ENCODE measurements at places on chromosomes 2 and 18.

- no peak for DNase-seq
Measured at GRCh38 chr2:205990104-205990503, 95.9 kb downstream of the INO80D start.

DNA sequence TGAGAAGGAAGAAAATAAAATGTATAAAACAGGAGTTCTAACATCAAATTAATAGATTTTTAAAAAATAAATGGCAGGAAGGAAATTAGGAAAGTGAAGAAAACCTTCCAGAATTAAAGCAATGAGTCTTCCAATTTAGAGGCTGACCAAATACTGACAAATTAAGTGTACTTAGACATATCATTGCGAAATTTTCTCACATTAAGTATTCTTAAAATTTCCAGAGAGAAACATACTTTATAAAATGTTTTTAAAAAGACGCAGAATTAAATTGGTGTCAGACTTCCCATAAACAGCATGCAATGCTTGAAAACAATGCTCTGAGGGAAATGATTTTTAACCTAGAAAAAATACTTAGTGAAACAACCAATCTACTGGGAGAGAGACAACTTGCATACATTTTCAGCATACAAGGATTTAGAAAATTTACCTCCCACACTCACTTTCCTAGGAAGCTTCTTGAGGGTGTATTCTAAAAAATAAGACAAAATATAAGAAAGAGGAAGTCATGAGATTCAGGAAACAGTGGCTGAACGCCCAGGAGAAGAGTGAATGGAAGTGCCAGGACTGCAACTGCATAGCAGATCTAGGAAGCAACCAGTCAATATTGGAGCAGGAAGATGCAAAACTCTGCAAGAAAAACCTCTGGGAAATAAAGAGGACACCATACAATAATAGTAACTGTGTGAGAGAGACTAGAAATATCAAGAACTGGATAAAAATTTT is 339.9 kb downstream of the ADCYAP1 start:
- DNase-seq: no peak

DNA sequence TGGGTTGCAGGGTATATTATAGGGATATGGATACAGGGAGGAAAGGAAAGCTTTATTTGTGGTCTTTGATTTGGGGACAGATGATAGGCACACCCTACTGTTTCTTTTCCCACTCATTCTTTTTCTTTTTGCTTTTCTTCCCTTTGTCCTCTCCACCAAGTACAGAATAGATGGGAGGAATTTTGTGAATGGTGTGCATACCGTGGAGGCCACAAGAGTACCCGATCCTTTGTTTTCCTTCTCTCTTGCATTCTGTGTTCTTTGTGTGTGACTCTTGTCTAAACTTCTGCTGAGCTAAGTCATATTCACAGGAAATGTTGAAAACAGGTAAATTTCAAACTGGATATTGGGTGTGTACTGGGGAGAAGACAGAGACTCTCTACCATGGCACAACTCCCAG is 321.4 kb upstream of the SLC8A1 start:
- DNase-seq: no peak

DNA sequence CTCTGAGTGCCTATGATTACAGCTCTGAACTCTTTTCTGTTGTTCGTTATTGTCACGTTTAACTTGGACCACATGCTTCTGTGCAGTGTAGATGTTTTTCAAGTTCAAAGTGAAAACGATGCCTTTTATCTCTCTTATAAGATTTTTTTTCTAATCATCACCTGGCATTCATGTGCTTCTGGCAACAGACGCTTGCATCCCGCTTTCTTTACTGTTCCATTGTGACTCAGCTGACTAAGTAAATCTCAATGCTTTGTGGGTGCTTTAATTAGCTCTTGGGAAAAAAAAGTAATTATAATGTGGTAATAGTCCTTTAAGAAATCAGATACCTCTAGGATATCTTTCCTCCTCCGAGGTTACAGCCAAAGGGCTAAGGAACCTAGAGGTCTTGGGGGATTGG is 31.2 kb upstream of the RMP24 start:
- no peak for DNase-seq

DNA sequence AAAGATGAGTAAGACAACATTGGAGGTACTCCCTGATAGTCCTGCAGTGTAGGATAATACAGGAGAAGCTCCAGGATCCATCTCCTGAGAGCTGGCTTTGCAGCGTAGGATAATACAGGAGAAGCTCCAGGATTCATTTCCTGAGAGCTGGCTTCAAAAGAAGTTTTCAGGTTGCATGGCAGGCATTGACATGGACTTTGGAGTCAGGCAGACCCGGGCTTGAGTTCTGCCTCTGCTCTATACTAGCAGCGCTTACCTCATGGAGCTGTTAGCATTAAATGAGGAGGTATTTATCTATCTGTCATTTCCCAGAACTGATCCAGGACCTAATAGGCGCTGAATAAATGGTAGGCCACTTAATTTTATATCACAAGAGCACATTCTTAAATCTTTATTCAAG is 97.8 kb downstream of the FMNL2 start:
- no peak for DNase-seq

GRCh38 chr2:8563814-8564474 is 117.9 kb upstream of the ID2 start:
- DNase-seq: no peak

GRCh38 chr18:32684940-32685339 is 87.9 kb downstream of the KLHL14 start:
- DNase-seq: peak; percentile 62

DNA sequence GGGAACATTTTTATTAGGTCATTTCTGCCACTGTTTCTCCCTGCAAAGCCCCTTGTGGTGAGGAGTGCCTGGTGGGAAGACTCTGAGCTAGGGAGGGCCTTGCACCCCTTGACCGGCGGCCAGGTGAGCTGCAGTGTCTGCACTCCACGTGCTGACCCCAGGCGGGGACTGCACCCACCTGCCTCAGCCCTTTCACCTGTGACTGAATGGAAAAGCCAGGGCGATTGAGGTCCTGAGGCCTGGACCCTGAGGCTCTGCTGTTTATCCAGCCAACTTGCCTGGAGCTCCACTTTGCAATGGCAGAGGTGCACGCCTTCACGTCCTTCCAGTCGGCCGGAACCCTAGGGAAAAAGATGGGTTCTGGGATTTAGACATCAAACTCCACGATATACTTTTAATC is 53.1 kb downstream of the TMEM18 start:
- DNase-seq: no peak

GRCh38 chr2:234555616-234556249 is 58.9 kb upstream of the ARL4C start:
- DNase-seq: no peak

- DNase-seq: no peak
Measured at GRCh38 chr2:33521791-33522281, 45.4 kb downstream of the RASGRP3 start.

- no peak for DNase-seq
Measured at GRCh38 chr2:60553495-60554073, at the start of gene BCL11A. TSS of gene BCL11A (minus strand) at chr2:60553654. CDS start at chr2:60553270, 384 bp downstream.

- peak; percentile 31 for DNase-seq
Measured at GRCh38 chr18:68152770-68153169, 562.1 kb downstream of the TMX3 start.

All from posterior cingulate gyrus (tissue), 11 donors.